GM23248 (cell line): ENCODE measurements at places on chromosomes 11 and 22. TPM values are rescaled to one million over a fixed set of nuclear protein-coding genes. Genes with fewer than 3 reads are reported as not detected.

The KCNQ1 gene
- total RNA-seq = not detected in 2 replicates

The PSMC3 gene
- 139 and 151 TPM in 2 replicates for total RNA-seq

The RASGRP2 gene
- not detected in 2 replicates for total RNA-seq

The MS4A4A gene
- total RNA-seq = not detected in 2 replicates

The MS4A14 gene
- not detected in 2 replicates for total RNA-seq

The SLC22A8 gene
- total RNA-seq = not detected in 2 replicates

The TCN1 gene
- total RNA-seq = not detected in 2 replicates

The SGSM1 gene
- total RNA-seq = not detected in 2 replicates

GRCh38 chr11:2778630-2779498 lies 79.1 kb upstream of the KCNQ1OT1 start:
- no peak overlapping the region for H3K4me3 ChIP-seq
- no peak overlapping the region for H3K27ac ChIP-seq
- H3K4me1 ChIP-seq = 0 out of 2 replicates have a peak, but pooled peaks cover 3% of the 10 kb centered on the region
- peak; percentile 65 for DNase-seq
- no peaks in the 10 kb centered on the region for H3K36me3 ChIP-seq

DNA sequence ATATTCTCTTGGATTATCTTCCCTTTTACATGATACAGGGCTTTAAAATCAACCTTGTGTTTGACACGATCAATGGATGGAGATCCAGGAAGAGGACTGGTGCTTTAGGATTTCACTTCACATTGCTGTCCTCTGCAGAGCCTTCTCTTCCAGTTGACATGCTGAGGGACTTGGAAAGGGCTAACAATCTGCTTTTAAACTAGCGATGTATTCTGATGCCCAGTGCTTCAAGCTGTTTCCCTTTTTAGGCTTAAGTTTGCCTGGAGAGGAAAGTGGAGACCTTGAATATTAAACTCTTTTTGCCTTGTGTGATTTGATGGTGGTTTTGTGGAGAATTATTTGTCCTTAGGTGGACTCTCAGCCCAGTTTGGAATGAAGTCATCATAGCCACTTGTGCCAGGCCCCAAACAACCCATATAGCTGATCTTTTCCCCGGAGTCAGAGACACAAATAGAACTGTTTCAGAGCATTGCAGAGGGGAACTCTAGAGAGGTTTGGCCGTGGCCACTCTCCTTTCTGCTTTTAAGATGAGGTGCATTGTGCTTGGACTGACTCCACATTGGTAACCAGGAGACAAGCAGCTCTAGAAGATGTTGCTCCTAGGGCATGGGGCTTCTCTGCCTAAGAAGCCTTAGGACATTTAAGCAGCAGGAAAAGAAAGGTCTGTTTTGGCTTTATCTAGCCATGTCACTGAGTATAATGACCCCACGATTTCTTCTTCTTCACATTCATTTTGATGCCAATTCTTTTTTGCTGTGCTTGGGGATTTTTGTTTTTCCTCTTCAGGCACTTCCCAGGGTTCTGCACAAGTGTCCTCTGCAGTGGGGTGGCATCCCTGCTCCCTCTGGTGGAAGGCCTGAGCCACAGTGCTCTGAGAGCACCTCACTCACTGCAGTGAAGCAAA lies 152.8 kb downstream of the NCAM1 start:
- H3K4me1 ChIP-seq = no peaks in the 10 kb centered on the region
- H3K27ac ChIP-seq = no peak overlapping the region
- H3K27me3 ChIP-seq = no peaks in the 10 kb centered on the region
- DNase-seq = peak; percentile 75
- H3K36me3 ChIP-seq = no peaks in the 10 kb centered on the region

DNA sequence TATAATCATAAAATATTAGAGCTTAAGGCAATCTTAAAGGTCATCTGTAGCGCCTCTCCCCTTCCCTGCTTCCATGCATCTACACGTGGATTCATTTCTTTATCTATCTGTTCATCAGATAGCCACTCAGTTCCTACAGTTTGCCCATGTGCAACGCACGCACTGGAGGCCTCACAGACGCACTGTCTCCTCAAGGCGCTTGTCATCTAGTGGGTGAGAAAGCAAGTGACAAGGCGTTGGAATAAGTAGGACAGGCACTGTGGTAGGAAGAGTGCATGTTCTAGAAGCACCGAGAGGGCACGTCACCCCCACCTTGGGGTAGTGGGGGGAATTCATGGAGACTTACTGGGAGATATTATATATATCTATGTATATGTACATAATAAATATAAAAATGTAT lies 20.8 kb upstream of the JAM3 start:
- peak; percentile 57 for DNase-seq
- peak overlapping the region; percentile 66 for H3K27ac ChIP-seq
- peak overlapping the region; percentile 46 for H3K4me3 ChIP-seq
- peaks cover 7% of the 10 kb centered on the region for H3K4me1 ChIP-seq
- no peaks in the 10 kb centered on the region for H3K36me3 ChIP-seq

DNA sequence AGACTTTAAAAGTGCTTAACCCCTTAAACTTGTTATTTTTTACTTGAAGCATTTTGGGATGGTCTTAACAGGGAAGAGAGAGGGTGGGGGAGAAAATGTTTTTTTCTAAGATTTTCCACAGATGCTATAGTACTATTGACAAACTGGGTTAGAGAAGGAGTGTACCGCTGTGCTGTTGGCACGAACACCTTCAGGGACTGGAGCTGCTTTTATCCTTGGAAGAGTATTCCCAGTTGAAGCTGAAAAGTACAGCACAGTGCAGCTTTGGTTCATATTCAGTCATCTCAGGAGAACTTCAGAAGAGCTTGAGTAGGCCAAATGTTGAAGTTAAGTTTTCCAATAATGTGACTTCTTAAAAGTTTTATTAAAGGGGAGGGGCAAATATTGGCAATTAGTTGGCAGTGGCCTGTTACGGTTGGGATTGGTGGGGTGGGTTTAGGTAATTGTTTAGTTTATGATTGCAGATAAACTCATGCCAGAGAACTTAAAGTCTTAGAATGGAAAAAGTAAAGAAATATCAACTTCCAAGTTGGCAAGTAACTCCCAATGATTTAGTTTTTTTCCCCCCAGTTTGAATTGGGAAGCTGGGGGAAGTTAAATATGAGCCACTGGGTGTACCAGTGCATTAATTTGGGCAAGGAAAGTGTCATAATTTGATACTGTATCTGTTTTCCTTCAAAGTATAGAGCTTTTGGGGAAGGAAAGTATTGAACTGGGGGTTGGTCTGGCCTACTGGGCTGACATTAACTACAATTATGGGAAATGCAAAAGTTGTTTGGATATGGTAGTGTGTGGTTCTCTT lies 2.8 kb downstream of the MALAT1 start:
- H3K4me1 ChIP-seq = peaks cover 15% of the 10 kb centered on the region
- H3K27ac ChIP-seq = peak overlapping the region; percentile 100
- DNase-seq = peak; percentile 64
- peaks cover 75% of the 10 kb centered on the region for H3K36me3 ChIP-seq

DNA sequence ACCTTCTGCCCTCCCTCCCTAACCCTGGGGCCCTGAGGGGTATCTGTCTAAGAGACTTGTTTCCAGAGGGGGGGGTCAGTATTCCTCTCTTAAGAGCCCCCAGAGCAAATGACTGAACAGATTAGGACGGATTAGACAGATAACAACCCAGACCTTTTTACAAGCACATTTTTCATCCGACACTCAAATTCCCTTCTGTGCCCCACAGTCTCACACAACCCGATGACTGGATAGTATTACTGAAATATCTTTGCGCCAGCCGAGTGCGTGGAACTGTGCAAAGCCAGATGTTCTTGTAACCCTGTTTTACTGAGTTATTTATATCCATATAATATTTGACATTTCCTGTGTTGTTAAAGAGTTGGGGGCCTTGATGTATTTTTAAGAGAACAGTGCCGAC lies 30.9 kb upstream of the FLI1 start:
- 0 out of 2 replicates have a peak, but pooled peaks cover 6% of the 10 kb centered on the region for H3K27me3 ChIP-seq
- H3K27ac ChIP-seq = no peak overlapping the region
- no peaks in the 10 kb centered on the region for H3K36me3 ChIP-seq
- peaks cover under 1% of the 10 kb centered on the region; the same call in 1 of the 2 replicates for H3K4me1 ChIP-seq

- no peak overlapping the region for H3K4me3 ChIP-seq
- H3K27me3 ChIP-seq = no peaks in the 10 kb centered on the region
- no peak overlapping the region for H3K27ac ChIP-seq
- no peak for DNase-seq
- H3K36me3 ChIP-seq = no peaks in the 10 kb centered on the region
Measured at GRCh38 chr11:30281476-30282288, 41.2 kb upstream of the ARL14EP start.

GRCh38 chr11:12692229-12693075 lies 18.2 kb downstream of the TEAD1 start:
- peak; percentile 92 for DNase-seq
- peak overlapping the region; percentile 94 for H3K27ac ChIP-seq
- no peaks in the 10 kb centered on the region for H3K27me3 ChIP-seq
- H3K4me1 ChIP-seq = peaks cover 76% of the 10 kb centered on the region
- H3K4me3 ChIP-seq = peak overlapping the region; percentile 61

- peak; percentile 22 for DNase-seq
- H3K4me3 ChIP-seq = no peak overlapping the region
- H3K27me3 ChIP-seq = no peaks in the 10 kb centered on the region
- H3K36me3 ChIP-seq = no peaks in the 10 kb centered on the region
- H3K27ac ChIP-seq = no peak overlapping the region
Measured at GRCh38 chr11:67648140-67648795, 2.3 kb downstream of the ACY3 start.

GRCh38 chr11:88117281-88117858 lies 57.9 kb downstream of the RAB38 start:
- DNase-seq = no peak
- H3K27ac ChIP-seq = no peak overlapping the region
- no peaks in the 10 kb centered on the region for H3K36me3 ChIP-seq
- no peaks in the 10 kb centered on the region for H3K4me1 ChIP-seq

- H3K4me3 ChIP-seq = no peak overlapping the region
- DNase-seq = no peak
- H3K36me3 ChIP-seq = no peaks in the 10 kb centered on the region
Measured at GRCh38 chr22:29113319-29113718, 40.5 kb downstream of the KREMEN1 start.
